WERI-Rb-1 (cell line): ENCODE measurements at places on chromosomes 3 and 15.

DNA sequence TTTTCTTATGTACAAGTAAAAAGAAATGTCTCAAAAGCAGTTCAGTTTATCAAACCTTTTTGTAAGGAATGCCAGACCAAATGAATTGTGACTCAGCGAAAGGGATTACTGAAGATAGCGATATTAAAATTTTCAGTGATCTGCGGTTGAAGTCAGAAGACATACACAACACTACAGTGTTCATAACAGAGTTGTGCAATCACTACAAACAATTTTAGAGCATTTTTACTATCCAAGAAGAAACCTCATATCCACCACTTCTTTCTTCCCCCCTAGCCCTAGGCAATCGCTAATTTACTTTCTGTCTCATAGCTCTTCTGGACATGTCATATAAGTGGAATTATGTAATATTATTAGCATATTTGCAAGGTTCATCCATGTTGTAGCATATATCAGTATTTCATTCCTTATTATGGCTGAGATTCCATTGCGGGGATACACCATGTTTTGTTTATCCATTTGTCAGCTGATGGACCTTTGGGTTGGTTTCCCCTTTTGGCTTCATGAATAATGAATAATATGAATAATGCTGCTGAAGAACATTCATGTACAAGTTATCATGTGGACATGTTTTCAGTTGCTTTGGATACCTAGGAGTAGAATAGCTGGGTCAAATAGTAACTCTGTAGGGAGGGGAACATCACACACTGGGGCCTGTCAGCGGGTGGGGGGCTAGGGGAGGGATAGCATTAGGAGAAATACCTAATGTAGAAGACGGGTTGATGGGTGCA lies 23.6 kb upstream of the ALPK3 start:
- DNase-seq = no peak

DNA sequence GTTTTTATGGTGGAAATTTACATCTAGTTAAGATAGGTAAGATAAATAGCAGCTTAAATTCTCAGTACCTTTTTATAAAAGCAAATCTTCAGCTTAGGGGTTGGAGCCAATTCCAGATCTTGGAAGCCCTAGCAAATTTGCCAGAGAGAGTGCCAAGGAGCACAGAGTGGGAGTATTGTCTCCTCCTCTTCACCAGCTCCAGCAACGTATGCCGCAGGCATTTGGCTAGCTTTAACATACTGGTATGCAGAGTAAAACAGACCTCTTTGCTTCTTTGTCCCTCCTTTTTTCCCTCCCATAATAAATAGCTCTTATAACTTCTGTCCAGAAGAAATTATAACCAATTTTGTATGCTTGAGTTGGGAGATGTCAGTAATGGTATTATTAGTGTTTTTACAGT lies 140.4 kb downstream of the DIPK2A start:
- DNase-seq = no peak

DNA sequence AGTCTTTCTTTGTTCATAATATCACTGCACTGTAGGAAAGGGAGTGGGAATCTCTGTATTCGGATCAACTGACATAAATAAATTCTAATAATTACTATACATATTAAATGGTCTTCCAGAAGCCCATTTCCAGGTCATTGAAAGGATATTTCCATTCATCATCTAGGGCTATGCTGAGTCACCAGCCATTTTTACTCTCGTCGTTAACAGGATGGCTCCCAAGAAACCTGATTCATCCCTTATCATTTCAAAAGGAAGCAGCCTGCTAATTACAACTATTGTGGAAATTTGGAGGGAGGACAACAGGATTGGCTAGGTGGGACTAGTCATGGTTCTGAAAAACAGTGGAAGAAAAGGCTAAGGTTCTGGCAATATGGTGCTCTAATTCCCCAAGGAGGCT lies 13.6 kb downstream of the GMNC start:
- no peak for DNase-seq

GRCh38 chr3:153820035-153820434 lies 301.2 kb upstream of the ARHGEF26 start:
- no peak for DNase-seq

- DNase-seq = no peak
Measured at GRCh38 chr15:72770673-72771328, 12.8 kb downstream of the ADPGK start.

GRCh38 chr3:73739791-73740453 lies 115.2 kb upstream of the PDZRN3 start:
- DNase-seq = no peak

DNA sequence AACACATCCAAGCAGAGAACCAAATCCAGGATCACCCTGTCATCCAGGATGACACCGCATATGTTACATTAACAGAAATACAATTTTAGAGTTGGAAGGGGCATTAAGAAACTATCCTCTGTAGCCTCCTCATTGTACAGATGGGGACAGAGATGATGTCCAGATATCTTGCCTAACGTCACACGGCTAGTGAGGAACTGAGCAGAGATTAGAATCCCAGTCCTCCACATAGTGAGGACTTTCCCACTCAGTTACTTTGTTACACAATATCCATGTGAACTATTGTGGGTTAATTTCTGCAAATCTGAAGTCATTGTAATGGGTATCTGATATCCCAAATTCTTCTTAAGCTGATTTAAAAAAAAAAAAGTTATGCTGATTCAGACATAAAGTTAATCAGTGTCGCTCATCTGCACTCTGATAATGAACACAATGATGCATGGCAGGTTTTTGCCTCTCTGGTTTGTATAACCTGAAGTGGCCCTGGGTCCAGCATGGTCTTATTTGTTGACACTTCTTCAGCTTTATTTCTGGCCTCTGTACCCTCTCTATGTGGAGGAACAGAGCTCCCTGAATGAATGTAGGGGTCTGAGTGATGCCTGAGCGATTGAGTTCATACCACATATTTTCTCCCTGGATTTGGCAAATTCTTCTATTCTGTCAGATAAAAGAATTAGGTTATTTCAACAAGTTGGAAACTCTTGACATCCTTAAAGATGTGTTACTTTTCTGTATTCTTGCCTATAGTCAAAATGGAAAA lies 76.0 kb upstream of the LIMD1 start:
- no peak for DNase-seq

DNA sequence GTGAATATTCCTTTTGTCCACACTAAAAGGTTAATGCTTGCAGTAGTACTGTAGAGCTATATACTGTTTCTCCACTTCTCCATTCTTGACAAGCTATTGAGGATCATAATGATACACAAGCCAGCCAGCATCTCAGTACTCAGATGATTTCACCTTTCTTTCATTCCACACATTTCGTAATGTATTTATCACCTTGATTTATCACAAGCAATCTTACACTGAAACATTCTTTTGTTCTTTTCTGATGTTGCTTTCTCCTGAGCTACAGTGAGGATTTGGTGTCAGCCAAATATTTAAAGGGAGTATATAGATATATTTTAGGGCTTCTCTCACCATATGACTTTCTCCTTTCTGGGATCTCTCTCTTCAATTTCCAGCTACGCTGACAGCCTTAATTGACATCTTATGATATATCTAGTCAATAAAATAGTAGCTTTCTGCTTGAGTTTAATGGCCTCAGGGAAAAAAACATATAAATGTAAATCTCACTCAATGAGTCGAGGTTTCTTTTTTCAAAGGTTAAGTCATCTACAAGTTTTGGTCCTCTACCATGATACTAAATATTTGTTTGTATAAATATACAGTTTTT lies 1327.0 kb downstream of the NSUN3 start:
- no peak for DNase-seq

DNA sequence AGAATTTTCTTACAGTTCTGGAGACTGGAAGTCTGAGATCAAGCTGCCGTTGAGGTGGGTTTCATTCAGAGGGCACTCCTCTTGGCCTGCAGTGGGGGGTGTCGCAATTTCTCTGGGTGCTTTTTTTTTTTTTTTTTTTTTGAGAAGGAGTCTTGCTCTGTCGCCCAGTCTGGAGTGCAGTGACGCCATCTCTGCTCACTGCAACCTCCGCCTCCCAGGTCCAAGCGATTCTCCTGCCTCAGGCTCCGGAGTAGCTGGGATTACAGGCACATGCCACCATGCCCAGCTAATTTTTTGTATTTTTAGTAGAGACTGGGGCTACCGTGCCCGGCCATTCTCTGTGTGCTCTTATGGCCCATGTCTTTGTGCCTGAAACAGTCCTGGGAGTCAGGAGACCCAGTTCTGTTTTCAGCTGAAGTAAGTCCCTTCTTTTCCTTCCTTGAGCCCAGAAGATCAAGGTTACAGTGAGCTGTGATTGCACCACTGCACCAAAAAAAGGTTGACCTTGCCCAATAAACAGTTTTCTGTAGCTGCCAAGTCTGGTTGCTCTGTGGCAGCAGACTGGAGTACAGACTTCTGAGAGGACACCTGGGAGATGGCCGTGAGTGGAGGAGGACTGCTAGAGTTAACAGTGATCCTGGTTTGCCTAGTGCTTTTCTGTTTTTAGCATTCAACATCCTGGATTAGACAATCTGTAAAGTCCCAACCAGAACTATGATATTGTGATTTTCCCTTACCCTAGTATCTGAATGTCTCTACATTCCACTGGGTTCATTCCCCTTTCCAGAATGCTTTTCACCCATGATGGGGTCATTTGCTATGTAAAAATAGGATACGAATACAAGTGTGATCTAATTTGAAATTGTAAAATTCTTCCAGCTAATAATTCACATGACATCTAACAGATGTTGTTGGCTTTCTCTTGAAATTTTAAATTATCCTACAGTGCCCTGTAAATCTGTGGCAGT lies 76.6 kb upstream of the RNF7 start:
- DNase-seq = no peak

- DNase-seq = no peak
Measured at GRCh38 chr3:98500019-98500418, 2.5 kb downstream of the OR5K2 start.

DNA sequence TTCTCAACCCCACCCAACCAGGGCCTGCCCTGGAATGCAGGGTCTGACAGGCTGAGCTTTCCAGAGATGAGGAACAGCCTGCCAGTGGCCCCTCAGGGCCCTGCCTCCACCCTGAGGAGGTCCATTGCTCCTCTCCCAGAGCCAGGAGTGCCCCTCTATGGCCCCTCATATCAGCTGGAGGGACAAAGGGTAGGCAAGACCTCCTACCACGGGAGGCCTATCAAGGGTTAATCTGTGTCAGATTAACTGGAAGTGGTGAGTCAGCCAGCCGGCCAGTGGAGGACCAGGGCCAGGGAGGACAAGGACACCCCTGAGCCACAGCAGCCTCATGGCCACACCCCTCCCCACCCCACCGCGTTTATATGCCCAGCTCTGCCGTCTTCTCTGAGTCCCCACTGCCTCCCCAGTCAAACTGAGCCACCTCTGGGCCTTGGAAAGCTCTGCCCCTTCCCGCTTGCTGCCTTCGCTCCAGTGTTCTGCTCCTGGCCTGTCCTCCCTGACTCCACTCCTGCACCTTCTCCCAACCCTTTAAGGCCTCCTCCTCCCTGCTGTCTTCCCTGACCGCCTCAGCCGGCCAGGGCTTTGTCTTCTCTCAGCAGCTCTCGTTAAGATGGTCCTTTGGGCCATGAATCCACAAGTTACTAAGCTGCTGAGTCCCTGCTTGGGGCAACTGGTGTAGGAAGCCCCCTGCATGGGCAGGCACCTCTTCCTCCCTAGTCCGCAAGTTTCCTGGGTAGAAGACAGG lies 6.5 kb downstream of the CCDC33 start:
- peak; percentile 87 for DNase-seq

- no peak for DNase-seq
Measured at GRCh38 chr3:46464326-46465195, at the start of gene LTF. Gene LTF, minus strand, starts transcription at chr3:46464905. Its CDS starts 38 bp downstream, at chr3:46464867.

DNA sequence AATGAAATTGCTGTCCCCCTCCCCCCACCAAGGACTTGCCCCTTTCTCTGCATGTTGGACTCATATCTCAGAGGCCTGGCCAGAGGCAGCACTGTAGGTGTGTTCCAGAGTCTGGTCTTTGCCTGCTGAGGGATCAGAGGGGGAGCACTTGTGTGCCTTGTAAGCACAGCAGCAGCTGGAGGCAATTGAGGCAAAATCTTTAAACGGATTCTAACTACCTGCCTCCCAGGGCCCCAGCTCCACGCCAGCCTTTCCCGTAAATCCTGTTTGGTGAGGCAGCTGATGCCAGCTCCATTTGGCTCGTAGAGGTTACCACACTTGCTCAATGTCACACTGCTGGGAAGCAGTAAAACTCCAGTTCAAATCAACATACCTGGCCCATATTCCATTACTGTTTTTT lies 2.3 kb upstream of the IDH2 start:
- no peak for DNase-seq

GRCh38 chr15:88118035-88118434 lies 138.5 kb downstream of the NTRK3 start:
- DNase-seq = no peak

GRCh38 chr3:101548527-101549105 lies 13.1 kb upstream of the TRMT10C start:
- no peak for DNase-seq

- DNase-seq = no peak
Measured at GRCh38 chr3:172522871-172523818, at the start of gene TNFSF10. Gene TNFSF10, minus strand, starts transcription at chr3:172523430. Its CDS starts 46 bp downstream, at chr3:172523384.

DNA sequence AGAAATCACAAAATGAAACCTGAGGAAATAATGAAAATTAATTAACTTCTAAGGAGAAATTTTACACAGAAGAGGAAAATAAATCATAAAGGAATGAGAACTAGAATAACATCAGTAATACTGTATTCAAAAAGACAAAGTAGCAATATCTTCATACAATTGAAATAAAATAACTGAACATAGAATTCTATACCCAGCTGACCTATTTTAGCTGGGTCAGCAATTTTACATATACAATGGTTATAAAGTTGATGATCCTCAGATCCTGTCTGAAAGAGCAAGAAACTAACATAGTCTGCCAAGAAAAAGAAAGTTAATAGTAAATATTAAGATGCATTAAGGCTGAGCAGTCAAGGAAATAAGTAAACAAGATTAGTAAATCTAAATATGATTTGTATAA lies 93.0 kb upstream of the P3H2 start:
- DNase-seq = no peak

DNA sequence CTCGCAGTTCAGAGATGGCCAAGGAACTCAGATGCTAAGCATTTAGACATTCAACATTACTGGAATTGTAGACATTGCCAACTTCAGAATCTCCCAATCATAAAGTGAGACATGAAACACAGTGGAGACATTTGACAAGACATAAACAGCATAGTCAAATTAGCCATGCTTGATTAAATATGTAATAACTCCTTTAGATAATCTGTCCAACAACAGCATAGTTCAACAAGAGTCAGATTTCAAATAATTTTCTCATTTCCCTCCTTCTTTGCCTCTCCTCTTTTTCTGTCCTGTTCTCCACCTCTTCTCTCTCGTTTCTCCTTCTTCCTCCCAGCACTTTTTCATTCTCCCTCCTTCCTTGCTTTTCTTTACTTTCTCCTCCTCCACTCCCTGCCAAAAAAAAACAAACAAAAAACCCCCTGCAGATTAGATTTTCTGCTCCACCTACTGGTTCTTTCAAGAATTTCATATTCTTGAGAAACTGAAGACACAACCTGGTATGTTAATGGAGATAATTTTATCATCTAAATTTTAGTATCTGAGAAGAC lies 20.2 kb downstream of the CPOX start:
- DNase-seq = no peak

GRCh38 chr3:179304605-179305004 lies 18.2 kb upstream of the ZNF639 start:
- no peak for DNase-seq

- peak; percentile 59 for DNase-seq
Measured at GRCh38 chr3:139564294-139564861, 24.8 kb upstream of the RBP1 start.
